ENCODE measurements at places on chromosomes 4 and X.

DNA sequence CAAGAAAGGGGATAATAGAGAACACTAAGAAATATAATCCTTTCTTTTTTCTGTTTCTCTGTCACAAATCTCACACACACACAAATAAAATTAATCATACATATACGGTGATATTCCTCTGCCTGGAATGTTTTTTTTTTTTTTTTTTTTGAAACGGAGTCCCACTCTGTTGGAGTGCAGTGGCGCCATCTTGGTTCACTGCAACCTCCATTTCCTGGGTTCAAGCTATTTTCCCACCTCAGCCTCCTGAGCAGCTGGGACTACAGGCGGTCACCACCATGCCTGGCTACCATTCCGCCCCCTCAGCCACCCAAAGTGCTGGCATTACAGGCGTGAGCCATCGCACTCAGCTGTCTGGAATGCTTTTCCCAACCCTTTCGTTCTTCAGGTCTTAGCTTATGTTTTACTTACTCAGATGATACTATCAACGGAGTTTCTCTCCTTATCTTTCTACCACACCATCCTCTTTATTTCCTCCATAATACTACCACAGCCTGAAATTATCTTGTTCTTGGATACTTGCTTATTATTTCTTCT lies 69.3 kb downstream of the ANKRD17 start:
- DNase-seq, result no peak

GRCh38 chrX:56798339-56798711 lies 69.3 kb downstream of the NBDY start:
- DNase-seq, result no peak

- peak; percentile 59 for DNase-seq
These were observed at the start of gene PRSS48 for GRCh38 chr4:151276787-151277562. PRSS48 (plus strand) TSS chr4:151277161; CDS start chr4:151277173, 12 bp downstream.

- no peak for DNase-seq
These were observed 271.8 kb downstream of the INPP4B start for GRCh38 chr4:142574306-142574705.

DNA sequence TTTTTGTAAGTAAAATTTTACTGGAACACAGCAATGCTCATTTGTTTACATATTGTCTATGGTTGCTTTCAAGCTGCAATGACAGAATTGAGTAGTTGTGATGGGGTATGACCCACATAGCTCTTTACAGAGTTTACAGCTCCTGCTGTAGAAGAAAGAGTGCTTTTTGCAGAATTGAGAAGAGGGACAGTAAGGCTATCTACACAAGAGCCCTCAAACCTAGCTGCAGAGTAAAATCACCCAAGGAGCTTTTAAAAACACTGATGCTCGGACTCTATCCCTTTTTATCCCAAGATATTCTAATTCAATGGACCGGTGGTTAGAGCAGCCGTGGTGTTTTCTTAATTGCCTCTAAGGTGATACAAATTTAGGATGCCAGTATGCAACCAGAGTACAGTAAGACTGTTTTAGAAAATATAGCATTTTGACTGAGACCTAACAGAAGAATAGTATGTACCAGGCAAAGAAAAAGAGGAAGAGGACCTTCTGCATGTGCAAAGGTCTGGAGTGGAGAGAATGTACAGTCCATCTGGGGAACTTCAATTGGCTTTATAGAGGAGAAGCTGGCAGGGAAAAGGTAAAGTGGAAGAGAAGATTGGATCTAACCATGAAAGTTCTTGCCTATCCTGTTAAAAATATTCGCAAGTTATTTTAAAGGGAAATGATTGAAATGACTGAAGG lies 663.6 kb upstream of the CPEB2 start:
- DNase-seq, result no peak
